ENCODE measurements at places on chromosomes 4 and X.

DNA sequence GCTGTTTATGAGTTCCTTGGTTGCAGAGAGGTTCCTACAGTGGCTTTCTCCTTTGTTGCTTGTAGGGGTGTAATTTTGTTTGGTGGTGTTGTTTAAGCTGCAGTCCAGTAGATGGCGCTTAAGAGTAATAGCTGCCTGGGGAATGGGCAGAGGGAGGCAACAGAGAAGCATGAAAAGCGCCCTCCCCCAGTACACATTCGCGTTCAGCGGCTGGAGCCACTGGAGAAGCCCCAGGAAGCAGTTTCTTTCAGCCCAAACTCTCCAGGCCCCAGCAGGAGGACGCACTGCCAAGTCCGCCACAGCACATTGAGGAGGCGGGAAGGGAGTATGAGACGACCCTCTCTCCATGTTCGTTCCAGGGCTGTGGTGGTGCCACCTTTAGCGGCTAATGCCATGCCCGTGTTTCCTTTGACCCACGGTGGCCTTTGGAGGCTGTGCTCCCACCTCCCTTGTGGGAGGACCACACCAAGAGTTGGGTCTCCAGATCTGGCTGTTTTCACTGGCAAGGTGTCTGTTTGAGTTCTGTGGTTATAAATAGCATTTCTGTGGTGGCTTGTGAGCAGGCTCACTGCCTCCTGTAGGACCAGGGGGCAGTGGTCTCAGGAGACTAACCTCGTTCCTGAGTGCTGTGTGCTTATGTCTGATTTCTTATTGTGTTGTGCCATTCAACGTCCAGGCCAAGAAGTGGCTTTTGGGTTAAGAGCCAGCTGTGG is 252.3 kb downstream of the ARHGAP10 start:
- DNase-seq: no peak

DNA sequence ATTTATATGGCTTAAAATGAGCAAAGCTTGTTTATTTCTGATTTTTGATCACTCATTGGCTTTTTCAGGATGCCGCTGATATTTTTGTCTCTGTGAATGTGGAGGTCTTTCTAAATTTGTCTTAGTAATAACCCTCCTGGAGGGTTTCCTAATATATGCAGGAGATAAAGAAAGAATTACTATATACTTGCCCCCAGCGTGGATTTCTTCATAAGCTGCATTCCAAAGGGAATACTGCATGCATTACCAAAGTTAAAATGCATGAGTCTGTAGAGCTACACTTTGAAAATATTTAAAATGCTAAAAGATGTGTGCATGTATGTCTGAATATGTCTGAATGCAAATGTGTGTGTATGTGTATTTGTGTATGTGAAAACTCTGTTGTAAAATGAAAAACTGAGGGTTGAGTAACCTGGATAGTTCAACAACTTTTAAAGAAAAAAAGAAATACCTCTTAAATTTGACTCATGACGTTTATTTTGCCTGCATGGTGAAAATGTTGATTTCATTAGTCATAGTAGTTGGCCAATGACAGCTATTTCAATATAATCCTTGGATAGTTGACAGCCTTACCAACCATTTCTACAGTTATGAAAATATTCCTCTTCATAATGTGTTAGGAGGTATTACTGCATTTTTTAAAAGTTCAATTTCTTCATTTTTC is 113.2 kb upstream of the ZNF827 start:
- DNase-seq: no peak

DNA sequence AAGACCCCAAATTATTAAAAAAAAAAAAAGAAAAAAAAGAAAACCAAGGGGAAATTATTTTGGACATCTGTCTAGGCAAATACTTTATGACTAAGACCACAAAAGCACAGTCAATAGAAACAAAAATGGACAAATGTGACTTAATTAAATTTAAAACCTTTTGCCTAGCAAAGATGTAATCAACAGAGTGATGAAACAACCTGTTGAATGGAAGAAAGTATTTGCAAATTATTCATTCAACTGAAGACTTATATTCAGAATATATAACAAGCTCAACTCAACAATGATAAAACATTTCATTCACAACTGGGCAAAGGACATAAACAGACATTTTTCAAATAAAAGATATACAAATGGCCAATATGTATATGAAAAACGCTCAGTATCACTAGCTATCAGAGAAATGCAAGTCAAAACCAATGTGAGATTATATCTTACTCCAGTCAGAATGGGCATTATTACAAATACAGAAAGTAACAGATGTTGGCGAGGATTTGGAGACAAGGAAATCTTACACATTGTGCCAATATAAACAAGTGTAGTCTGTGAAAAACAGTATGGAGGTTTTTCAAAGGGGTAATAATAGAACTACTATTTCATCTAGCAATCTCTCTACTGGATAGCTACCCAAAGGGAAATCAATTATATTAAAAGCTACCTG is 67.1 kb downstream of the FAAH2 start:
- no peak for DNase-seq

- no peak for DNase-seq
Measured at GRCh38 chr4:8191136-8191747, 7.8 kb upstream of the SH3TC1 start.

DNA sequence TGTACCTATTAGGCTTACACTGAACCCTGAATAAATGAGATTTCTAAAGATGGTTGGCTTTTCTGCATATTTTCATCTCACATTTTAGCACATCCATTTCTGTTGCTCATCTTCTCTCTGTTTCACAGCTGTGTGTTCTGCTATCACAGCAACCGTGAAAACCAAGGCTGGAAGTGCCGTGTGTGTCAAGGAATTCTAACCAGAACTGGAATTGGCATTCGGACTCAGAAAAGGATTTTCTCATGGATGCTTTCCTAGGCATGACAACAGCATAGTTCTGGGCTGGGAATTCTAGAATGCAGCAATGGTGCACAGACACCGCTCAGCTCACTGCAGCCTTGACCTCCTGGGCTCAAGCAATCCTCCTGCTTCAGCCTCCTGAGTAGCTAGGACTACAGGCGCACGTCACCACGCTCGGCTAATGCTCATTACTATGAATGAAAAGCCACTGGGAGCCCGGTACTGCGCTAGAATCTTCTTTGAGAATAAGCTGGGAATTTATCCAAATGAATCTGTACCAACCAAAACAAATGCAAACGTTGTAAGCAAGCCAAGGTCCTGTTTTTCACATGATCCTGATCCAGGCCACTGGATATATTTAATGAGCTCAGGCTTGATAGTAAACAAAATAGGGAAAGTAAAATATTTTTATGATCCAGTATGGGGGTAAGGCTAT is 105.2 kb downstream of the RBM47 start:
- DNase-seq: no peak

- DNase-seq: no peak
Measured at GRCh38 chr4:11368701-11369115, 60.0 kb downstream of the HS3ST1 start.

DNA sequence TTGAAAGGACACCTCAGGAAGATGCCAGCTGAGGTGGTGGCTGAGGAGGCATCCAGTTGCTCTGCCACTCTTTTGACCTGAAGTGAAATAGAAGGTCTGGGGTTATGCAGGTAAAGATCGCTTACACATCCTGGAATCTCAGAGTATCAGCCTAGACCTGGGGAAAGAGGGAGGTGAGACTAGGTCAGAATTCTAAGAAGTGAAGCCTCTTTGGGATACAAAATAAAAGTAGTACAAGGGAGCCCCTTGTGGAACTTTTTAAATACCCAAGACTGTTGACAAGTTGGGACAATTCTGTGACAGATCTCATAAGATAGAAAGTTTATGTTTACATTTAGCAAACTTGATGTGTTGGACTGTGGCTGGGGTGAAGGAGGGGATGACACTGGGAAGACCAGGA is 263.1 kb downstream of the SPRY1 start:
- DNase-seq: no peak

DNA sequence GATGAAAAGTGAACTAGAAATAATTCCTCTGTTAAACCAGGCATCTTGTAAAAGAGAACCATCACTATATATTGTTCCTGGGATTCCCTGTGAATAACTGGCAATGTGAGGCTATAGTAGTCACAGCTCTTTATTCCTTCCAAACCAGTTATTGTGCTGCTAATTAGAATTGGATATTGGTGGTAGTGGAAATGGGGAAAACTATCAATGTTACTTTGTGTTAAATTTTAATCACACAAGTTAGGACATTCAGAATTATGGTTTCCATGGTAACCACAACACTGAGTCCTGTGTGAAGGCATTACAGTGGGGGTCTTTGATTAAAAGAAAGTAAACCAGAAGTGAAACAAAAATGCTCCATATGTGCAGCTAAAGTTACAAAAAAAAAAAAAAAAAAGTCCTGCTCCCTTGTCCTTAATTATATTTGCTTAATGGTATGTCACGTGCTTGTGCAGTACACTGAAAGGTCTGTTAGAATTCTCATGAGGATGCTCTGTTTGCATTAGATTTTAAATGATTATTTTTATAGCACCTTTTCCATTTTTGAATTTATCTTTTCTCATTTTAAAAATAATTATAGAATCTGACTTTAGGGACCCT is 200.4 kb downstream of the ADGRL3 start:
- DNase-seq: no peak

GRCh38 chrX:129593137-129593536 is 53.1 kb downstream of the OCRL start:
- no peak for DNase-seq

DNA sequence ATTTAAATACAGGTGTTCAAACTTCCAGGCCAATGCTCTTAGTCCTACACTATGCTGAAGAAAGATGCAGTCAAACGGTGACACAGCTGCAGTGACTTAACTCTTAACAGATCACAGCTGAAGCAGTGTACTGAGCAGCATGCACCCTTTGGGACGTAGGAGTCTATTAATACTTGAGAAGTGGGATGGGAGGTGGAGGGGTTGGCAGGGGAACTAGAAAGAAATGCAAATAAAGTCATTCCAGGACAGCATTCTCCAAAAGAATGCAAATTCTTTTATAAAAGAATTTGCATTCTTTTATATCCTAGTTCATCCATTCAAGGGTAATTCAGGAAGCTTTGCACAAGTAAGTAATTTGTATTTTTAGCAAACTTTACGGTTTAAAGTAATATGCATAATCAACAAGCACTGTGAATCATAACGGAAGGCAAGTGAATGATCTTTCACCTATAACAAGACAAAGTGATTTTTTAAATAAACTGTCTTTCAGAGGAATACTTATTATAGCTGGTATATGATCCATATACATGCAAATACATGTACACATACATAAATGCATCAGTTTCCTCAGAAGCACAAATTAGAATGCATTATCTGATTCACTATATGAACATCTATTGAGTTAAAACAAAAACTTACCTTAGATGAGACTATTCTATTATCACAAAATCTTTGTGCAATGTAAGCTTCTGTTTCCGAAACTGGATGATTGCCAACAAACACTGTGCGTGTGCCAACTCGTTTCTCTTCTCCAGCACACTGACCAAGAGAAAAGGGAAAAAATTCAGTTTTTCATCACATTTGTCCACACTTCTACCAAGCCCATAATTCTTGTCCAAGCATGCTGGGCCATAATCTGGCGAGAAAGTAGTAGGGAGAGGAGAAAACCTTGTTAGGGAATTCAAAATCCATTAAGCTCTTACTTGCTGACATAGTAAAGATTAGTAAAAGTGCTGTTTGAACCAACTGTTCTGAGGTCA is 106.5 kb downstream of the ATP11C start:
- DNase-seq: no peak

GRCh38 chr4:2666722-2667247 is 89.4 kb downstream of the TNIP2 start:
- DNase-seq: no peak

DNA sequence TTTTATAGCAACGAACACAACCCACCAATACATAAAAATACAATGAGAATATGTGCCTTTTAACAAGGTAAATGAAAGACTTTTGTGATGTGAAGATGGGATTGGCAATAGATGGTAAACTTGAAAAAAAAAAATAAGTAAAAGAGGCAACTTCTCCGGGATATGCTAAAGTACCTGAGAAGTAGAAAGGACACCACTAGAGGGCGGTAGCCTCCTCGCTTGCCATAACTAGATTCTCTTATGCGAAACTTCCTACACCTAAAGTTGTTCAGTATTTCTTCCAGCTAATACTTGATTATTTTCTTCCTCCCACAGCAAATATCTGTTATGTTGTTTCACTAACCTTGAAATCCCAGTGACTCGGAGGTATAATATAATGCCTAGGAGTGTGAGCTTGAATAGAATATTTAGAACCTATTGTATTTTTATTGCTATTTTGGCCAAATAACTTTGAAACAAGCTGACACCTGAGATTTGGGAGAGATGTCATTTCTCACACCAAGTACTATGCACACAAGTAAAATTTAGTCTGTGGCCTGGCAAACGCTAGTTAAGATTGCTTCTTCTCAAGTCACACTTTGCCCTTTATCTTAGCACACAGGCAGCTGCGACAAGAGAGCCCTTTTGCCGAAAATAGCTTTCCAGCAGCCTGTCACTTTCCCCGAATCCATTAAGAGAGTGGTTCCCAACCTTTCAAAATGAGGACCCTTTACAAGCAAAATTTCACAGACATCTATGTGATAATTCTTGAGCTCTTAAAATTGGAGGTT is 44.9 kb upstream of the PDLIM5 start:
- DNase-seq: peak; percentile 16

- DNase-seq: no peak
Measured at GRCh38 chrX:97399400-97399799, 515.7 kb downstream of the RPA4 start.

GRCh38 chr4:118680808-118681207 is 4.4 kb upstream of the METTL14 start:
- no peak for DNase-seq

- no peak for DNase-seq
Measured at GRCh38 chr4:80107374-80107773, 34.3 kb upstream of the ANTXR2 start.

DNA sequence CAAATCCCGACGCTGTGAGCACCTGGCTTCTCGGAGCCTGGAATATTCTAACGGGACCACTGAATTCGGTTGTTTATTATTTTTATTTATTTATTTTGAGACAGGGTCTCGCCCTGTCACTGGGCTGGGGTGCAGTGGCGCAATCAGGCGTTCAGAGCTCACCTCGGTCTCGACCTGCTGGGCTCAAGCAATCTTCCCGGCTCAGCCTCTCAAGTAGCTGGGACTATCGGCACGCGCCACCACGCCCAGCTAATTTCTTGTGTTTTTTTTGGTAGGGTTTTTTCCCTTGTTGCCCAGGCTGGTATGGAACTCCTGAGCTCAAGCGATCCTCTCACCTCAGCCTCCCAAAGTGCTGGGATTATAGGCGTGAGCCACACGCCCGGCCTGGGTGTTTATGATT is 21.5 kb upstream of the S100P start:
- DNase-seq: no peak
